ENCODE measurements at places on chromosomes 1 and 21. TPM values are rescaled to one million over a fixed set of nuclear protein-coding genes. Genes with fewer than 3 reads are reported as not detected.
A peak's percentile ranks its signal among the peaks of the same experiment; 100 is the strongest.

- no peak for DNase-seq
These were observed 119.5 kb downstream of the CASZ1 start for GRCh38 chr1:10676963-10677362.

Gene S100A7A
- total RNA-seq = not detected

Gene S100PBP
- total RNA-seq = 25.8 TPM

- DNase-seq = peak; percentile 57
These were observed 88.6 kb upstream of the PKN2 start for GRCh38 chr1:88595355-88596002.

GRCh38 chr1:96236156-96236739 lies 485.3 kb upstream of the PTBP2 start:
- peak; percentile 75 for DNase-seq

Gene C4BPB
- total RNA-seq = not detected

Gene TPRG1L
- total RNA-seq = 25.3 TPM

Gene KLHDC7A
- total RNA-seq = not detected

Gene PLA2G2D
- total RNA-seq = not detected

DNA sequence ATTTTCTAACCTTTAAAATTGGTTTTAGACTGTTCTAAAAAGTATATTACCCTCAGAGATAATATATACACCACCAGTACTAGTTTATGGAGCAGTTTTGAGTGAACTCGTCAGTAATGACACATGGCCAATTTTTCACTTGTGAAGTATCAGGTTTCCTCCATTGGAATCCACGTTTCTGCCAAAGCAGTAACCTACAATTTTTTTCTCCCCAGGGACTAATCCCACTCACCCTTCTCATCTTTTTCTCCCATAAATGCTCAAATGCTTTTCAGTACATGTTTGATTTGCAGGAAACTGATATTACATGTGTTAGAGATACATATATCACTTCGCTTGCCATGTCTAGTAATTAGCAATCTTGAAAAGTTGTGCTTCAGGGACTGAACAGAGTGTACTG lies 94.1 kb downstream of the COL24A1 start:
- peak; percentile 22 for DNase-seq

- no peak for DNase-seq
These were observed 56.0 kb upstream of the DSCAM start for GRCh38 chr21:40902993-40903392.

DNA sequence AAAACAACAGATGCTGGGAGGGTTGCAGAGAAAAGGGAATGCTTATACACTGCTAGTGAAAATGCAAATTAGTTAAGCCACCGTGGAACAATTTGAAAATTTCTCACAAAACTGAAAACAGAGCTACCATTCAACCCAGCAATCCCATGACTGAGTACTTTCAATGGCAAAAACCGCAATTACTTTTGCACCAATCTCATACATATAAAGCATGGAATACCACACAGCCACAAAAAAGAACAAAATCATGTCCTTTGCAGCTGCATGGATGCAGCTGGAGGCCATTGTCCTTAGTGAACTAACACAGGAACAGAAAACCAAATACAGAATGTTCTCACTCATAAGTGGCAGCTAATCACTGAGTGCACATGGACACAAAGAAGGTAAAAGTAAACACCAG lies 6.3 kb upstream of the OR2T8 start:
- no peak for DNase-seq
